ENCODE measurements at places on chromosomes 6 and 20.

DNA sequence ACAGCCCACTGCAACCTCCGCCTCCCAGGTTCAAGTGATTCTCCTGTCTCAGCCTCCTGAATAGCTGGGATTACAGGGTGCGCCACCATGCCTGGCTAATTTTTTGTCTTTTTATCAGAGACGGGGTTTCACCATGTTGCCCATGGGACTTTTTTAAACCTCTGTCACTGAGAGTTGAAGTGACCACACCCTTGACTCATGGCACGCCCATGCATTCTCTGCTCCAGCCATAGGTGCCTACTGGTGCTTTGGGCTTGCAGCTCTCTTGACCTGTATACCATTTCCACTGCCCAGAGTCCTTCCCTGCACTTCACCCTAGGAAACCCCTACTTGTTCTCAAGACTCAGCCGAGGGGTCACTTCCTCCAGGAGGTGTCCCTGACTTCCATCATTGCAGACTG, 2.4 kb upstream of the SCRT2 start:
- DNase-seq, result no peak

DNA sequence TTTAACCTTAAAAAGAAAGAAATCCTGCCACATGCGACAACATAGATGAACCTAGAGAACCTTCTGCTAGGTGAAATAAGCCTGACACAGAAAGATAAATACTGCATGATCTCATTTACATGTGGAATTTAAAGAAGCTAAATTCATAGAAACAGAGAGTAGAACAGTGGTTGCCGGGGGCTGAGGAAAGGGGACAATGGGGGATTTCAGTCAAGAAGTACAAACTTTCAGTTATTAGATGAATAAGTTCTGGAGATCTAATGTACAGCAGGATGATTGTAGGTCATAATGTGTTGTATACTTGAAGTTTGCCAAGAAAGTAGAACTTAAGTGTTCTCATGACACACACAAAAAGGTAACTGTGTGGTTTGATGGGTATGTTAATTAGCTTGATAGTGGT, 204.3 kb upstream of the PRSS16 start:
- no peak for DNase-seq

- DNase-seq, result no peak
These were observed 118.3 kb upstream of the ECI2 start for GRCh38 chr6:4253604-4254231.

DNA sequence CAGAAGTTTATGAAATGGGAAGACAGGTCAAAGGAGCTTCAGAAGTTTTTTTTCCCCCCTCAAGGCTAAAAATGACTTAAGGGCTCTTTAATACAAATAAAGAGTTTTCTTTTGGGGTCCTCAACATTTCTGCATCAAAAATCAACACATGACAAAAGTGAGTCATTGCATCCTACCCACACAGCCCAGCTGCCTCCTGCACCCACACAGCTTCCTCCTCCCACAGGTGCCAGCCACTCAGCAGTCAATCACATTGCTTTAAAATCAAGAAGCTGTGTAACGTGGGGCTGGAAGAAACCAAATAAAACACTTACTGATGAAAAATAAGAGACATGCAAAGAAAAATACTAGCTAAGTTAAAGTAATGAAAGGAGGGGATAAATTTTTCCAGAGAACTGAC, 68.5 kb downstream of the MAP3K5 start:
- DNase-seq, result no peak

DNA sequence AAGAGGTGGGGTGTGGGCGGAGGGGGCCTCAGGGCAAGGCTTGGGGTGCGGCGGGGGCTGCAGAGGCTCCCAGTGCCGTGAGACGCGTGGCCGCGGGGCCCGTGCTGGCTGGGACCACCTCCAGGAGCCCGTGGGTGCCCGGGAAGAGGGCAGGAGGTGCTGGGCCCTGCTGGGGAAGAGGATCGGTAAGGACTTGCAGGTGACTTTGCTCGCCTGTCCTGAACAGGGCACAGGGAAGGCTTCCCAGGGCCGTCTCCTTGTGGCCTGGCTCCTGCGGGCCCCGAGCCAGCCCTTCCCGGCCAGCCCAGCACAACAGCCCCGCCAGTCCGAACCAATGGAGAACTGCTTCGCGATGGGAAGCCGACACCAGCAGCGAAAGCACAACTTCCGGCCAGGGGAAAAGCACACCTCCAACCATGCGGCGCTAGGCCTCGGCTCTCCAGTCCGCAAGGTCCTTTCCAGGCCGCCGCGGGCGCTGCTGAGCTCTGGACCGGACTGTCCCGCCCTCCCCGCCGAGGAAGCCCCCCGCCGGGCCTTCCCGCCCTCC, 32.3 kb downstream of the IRF4 start:
- peak; percentile 31 for DNase-seq

- DNase-seq, result no peak
These were observed 9.9 kb upstream of the SLC17A3 start for GRCh38 chr6:25883991-25884390.

DNA sequence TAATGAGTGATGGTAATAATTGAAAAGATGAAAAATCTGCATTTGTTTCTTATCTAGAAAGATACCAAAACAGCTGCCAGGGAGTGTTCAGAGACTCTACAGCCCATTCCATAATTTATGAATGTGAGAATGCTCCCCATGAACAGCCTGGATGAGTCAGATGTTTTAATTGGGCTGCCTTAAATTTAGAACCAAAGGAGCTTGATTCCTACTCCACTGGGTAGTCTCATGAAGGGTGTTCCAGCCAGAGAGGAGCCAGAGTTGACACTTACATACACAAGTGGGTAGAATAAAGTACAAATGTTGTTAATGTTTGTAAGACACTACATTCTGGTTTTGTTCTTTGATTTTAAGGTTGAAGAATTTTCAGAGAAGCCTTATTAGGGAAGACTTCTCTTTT, 158.7 kb upstream of the PRND start:
- DNase-seq, result no peak

GRCh38 chr6:150999576-150999975, 134.1 kb downstream of the MTHFD1L start:
- DNase-seq, result no peak

GRCh38 chr6:25137480-25137879, 141.7 kb upstream of the CARMIL1 start:
- DNase-seq, result no peak

- no peak for DNase-seq
These were observed 159.7 kb upstream of the ZNF337 start for GRCh38 chr20:25856256-25856884.

GRCh38 chr6:82712389-82712788, 348.8 kb downstream of the TPBG start:
- DNase-seq, result no peak

DNA sequence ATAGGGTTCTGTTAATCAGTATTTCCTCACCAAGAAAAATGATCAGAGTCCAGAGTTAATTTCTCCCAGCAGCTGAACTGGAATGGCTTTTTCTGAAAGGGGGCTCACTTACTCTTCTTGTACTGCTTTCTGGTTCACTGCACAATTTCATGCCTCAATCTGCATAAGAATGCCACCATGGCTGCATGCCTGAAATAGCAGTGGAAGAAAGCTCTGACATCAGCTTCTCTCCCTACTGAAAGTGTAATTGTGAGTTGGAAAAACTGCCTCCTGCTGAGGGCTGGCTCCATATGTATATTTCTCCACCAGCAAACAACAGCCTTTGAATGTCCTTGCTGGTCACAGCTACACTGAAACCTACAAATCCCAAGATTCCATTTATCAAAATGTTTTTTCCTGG, 1027.2 kb upstream of the GJE1 start:
- DNase-seq, result no peak

DNA sequence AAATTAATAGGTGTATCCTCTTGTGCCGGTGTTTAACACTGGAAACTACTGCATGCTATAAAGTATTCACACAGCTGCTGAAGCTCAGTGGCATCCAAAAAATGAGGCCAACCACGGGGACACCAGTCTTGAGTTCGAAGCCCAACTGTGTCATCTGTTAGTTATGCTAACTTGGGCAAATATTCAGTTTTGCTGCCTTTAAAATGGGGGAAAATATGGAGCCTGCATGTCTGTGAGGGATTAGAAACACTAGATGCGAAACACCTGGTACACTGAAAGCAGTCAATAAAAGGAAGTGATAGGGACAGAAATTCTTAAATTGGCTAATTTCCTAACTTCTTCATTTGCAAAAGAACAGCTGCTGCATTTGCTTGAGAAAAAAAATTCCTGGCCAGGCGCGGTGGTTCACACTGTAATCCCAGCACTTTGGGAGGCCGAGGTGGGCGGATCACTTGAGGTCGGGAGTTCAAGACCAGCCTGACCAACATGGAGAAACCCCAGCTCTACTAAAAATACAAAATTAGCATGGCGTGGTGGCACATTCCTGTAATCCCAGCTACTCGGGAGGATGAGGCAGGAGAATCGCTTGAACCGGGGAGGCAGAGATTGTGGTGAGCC, 36.6 kb upstream of the MLIP start:
- DNase-seq, result no peak

- DNase-seq, result no peak
These were observed 1.1 kb downstream of the BAG2 start for GRCh38 chr6:57173056-57173885.

DNA sequence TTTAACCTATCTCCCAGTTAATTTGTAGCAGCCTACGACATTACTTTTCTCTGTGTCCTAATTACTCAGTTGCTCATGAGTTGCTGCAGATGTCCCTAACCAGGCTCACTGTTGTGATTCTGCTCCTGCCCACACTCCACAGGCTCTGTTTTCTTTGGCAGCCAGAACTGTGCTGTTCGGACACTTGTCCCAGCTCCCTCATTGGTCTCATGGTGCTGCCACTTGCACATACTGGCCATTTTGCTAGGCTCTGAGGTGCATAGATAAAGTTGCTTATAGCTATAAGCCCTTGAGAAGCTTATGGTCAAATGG, 55.0 kb downstream of the NOX3 start:
- DNase-seq, result no peak

DNA sequence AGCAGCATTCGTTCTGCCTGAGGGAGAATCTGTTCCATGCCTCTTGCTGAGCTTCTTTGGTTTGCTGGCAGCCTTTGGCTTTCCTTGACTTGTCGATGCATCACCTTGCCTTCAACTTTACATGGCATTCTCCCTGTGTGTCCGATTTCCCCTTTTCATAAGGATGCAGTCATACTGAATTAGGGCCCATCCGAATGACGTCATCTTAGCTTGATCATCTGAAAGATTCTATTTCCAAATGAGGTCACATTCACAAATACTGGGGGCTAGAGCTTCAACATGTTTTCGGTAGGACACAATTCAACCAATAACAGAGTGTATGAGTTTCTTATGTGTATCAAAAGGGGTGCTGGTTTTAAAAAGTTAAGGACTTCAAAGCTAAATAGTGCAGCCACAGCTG, 27.8 kb upstream of the HECA start:
- no peak for DNase-seq

DNA sequence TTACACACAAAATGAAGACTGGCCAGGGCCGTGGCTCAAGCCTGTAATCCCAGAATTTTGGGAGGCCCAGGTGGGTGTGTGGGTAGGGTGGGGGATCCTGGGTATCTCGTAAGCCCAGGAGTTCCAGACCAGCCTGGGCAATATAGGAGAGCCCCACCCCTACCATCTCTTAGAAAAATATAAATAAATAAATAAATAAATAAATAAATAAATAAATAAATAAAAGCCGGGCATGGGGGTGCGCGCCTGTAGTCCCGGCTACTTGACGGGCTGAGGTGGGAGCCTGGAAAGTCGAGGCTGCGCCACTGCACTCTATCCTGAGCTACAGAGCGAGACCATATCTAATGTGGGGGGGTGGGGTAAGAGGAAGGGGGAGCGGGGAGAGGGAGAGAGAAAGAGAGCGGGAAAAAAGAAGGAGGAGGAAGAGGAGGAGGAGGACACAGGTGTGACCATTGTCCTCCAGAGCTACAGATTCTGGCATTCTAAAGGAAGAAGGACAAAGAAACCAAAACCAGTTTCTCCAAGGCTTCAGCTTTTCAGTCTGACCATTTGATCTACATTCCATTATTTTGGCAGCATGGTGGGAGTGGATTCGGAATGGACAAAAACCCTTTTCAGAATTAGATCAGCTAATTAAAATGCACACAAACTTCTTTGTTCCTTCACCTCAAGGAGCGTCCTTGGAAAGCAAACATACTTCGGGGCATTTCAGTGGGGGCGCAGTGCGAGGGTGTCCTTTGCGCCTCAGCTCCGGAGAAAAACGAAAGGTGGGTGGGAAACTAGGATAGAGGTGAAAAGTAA, 577 bp upstream of the C6orf141 start:
- no peak for DNase-seq

DNA sequence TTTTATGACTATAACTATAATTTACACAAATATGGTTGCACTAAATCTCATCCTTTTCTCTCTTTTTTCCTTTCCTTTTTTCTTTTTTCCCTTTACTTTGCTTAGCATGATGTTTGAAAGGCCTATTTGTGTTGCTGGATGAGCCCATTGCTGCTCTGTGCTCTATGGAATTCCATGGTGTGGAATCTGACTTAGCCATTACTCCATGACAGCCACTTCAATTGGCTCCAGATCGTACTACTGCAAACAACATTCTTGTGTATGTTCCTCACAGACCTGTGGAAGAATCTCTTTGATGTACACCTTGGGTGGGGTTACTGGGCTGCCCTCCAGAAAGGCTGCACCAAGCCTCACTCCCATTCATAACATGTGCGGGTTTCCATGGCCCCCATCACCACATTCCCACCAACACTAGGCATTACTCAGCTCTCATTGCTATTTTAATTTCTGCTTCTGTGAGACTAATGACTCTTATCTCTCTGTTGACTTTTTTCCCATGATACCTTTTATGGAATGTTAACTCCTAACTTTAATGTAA, 979.0 kb downstream of the KIF16B start:
- no peak for DNase-seq

GRCh38 chr20:58293453-58293852, 16.1 kb upstream of the RAB22A start:
- DNase-seq, result no peak

GRCh38 chr6:46138281-46138680, 8.5 kb downstream of the ENPP4 start:
- DNase-seq, result no peak

GRCh38 chr6:124798942-124799496, 163.2 kb upstream of the RNF217 start:
- no peak for DNase-seq

DNA sequence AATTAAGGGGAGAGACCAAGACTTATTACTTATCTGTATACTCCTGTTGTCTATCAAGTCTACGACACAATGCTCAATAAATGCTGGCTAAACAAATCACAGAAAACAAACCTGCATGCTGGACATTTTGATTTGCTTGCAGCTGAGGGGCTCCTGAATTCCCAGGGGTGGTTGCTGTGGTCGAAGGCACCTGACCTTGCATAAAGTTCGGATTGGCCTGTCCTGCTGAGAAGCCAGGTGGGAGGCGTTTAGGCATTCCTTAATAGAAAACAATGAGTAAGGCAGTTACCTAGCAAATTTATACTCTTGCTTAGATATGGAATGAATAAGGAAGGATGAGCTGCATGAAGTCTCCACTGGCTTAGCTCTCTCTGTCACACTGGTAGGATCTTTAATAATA, 50.5 kb downstream of the TP53INP2 start:
- no peak for DNase-seq

- peak; percentile 60 for DNase-seq
These were observed 202.8 kb downstream of the DLL1 start for GRCh38 chr6:170087941-170088581.
